ENCODE measurements at places on chromosomes 5 and 9.

GRCh38 chr5:53008751-53009150 is 19.6 kb downstream of the ITGA2 start:
- no peak for DNase-seq

- DNase-seq: no peak
These were observed 145.6 kb downstream of the XRCC4 start for GRCh38 chr5:83222906-83223305.

DNA sequence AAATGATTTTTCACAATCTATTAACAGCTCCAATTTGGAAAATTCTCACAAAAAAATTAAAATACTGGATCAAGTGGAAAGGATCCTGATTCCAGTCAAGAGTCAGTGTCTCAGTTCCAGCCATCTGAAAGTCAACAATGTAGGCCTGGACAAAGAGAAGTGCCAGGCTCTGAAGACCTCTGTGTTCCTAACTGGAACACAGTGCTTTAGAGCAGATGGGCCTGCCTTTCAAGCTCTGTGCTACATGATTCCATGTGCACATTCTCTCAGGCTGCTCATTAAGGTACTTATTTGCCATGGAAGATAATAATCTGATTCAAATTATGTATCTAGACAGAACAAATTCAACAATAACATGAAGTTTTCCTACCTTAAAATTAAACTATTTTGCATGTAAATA is 30.2 kb upstream of the ALDH1A1 start:
- DNase-seq: no peak

DNA sequence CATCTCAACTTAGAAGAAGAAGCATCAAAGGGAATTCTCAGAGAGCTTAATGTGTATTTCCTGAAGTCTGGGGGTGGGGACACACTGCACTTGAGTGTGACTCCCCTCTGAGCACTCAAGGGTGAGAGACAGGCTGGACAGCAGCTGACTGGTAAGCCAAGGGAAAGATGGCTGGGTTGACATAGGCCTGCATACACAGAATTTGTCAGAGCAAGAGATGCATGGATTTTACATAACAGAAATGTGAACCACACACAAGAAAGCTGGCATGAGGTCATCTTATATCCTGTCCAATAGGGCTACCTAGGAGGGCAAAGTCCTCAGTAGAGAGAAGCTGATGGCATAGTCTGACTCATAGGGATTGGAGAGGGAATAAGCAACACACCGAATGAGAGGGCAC is 114.3 kb upstream of the EPB41L4A start:
- DNase-seq: no peak

GRCh38 chr9:99962680-99963261 is 56.3 kb downstream of the STX17 start:
- DNase-seq: no peak

- no peak for DNase-seq
These were observed 79.6 kb upstream of the CDKN2B start for GRCh38 chr9:22088717-22089061.

DNA sequence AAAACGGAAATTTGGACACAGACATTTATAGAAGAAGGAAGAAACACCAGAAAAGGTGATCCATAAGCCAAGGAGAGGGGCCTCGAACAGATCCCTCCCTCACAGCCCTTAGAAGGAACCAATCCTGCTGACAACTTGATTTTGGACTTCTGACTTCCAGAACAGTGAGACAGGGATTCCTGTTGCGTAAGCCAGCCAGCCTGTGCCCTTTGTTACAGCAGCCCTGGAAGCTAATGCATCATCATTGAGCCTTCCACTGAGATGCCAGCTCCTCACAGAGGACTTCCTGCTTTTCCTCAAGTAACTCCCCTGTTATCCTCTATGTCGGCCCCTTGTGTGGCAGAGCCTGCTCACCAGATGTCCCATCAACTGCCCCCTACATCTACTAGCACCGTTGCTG is 94.1 kb downstream of the JMY start:
- no peak for DNase-seq

GRCh38 chr5:164951570-164951969 is 1446.2 kb downstream of the MAT2B start:
- DNase-seq: no peak

- DNase-seq: no peak
These were observed 24.2 kb upstream of the SIL1 start for GRCh38 chr5:139222346-139222745.

DNA sequence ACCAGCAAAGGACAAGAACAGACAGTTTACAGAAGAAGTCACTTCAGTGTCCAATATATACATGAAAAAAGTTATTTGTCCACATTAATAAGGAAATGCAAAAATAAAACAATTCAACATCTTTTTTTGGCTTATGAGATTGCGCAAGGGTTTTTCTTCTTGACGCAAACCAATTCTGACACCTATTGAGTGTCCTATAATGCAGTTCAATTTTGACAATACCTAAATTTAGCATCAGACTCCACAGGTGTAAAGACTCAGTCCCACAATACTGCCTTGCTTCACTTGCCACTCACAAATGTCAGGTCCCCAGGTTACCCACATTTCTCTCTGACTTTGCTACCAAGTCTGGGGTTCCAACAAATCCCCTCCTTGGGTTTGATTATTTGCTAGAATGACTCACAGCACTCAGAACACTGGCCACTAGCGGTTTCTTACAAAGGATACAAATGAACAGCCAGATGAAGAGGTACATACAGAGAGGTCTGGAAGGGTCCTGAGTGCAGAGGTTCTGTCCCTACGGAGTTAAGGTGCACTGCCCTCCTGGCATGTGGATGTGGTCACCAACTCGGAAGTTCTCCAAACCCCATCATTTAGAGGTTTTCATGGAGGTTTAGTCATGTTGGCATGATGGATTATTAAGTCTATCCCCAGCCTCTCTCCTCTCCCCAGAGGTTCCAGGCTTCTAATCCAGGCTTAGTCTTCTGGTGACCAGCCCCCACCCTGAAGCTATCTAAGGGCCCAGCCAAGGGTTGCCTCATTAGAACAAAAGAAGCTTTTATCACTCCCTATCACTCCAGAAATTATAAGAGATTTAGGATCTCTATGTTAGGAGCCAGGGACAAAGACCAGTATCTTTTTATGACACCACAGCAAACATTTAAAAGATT is 27.0 kb upstream of the SLC22A5 start:
- no peak for DNase-seq

DNA sequence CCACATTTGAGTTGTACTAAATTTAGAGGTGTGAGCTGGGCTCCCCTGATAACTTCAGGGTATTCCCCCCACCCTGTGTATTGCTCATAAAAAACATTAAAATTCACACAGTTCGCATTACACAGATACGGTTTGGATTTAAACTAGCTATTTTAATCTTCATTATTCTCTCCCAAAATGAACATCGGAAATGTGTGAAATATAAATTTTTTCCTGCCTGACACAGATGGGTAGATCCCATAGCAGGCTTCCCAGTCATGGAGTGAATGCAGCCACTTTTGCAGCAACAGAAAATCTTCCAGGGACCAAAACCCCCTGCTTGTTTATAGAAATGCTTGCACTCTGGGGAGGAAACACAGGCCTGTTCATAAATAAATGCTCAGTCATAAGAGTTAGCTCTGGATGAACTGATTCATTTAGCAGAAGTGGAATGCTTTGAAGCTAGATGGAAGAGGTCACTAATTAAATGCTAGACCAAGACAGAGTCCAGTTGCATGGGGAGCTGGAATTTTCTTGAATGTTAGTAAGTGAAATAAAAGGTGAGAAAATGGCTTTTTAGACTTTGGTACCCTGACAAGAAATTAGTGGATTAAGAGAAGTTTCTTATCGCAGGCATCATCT is 115.6 kb downstream of the PDE8B start:
- DNase-seq: no peak

DNA sequence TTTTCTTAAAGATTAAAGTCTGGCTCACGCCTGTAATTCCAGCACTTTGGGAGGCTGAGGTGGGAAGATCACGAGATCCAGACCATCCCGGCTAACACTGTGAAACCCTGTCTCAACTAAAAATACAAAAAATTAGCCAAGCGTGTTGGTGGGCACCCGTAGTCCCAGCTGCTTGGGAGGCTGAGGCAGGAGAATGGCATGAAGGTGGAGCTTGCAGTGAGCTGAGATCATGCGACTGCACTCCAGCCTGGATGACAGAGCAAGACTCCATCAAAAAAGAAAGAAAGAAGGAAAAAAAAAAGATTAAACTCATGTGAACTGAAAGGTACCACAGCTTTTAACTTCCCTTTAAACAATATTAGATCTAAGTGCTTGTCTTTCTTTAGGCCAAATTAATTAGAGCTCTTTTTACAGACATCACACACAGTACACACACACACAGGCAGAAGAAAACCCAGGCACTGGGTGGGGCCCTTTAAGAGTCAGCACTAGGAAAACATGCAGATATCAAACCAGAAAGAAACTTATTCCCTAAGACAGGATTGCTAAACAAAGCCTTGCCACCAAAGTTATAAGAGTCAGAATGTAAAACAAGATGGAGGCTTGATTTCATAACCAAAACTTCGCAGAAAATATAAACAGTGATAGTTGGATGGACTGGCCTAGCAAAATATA is 29.3 kb upstream of the UHRF2 start:
- no peak for DNase-seq

DNA sequence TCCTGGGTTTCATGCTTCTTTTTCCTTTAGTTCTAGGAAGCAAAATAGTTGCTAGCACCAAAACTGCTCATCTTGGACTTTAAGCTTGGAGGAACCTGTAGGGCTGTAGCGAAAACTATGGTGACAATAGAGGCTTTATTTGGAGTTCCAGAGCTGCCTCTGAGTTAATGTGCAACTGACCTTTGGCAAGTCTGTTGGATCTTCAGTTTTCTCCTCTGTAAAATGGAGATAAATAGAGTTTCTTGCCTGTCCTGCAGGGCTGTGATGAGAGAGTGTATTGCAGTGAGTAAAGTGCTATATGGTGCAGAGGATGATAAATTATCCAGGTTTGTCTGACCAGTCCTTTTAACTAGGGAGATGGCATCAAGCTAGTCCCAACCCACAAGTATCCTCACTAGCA is 417.0 kb downstream of the MAN2A1 start:
- no peak for DNase-seq

GRCh38 chr5:91643797-91644196 is 260.7 kb upstream of the ARRDC3 start:
- no peak for DNase-seq

DNA sequence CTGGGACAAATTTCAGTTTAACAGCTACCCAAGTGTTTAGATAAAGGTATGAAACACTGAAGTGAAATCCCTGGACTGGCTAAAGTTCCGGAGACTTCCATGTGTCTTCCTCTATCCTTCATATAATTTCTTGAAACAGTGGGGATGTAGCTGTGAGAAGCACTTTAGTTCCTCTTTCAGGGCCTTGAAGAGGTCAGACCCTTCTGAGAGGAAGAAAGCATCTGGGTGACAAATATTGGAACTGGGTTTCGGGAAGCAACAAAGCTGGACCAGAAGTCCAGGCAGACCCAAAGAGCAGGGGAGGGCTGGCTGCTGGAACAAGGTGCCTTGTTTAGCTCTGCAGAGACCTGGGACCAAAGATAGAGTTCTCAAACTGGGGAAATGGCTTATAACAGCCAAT is 75.4 kb upstream of the ZFAND5 start:
- DNase-seq: no peak

Data from stimulated activated CD8-positive, alpha-beta memory T cell treated with anti-CD3 and anti-CD28 coated beads, Interleukin-7, amount 100 ng/mL, for 1 hour (primary cell).